ENCODE measurements at places on chromosomes 3 and 15.

DNA sequence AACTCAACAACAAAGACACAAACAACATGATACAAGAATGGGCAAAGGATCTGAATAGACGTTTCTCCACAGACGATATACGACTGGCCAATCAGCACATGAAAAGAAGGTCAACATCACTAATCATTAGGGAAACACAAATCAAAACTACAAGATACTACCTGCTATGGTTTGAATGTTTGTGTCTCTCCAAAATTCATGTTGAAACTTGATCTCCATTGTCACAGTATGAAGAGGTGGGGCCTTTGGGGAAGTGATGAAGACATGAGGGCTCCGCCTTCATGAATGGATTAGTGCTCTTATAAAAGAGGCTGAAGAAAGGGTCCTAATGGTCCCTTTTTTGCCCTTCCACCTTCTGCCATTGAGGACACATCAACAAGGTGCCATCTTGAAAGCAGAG, 32.3 kb downstream of the ACAP2 start:
- no peak for DNase-seq

DNA sequence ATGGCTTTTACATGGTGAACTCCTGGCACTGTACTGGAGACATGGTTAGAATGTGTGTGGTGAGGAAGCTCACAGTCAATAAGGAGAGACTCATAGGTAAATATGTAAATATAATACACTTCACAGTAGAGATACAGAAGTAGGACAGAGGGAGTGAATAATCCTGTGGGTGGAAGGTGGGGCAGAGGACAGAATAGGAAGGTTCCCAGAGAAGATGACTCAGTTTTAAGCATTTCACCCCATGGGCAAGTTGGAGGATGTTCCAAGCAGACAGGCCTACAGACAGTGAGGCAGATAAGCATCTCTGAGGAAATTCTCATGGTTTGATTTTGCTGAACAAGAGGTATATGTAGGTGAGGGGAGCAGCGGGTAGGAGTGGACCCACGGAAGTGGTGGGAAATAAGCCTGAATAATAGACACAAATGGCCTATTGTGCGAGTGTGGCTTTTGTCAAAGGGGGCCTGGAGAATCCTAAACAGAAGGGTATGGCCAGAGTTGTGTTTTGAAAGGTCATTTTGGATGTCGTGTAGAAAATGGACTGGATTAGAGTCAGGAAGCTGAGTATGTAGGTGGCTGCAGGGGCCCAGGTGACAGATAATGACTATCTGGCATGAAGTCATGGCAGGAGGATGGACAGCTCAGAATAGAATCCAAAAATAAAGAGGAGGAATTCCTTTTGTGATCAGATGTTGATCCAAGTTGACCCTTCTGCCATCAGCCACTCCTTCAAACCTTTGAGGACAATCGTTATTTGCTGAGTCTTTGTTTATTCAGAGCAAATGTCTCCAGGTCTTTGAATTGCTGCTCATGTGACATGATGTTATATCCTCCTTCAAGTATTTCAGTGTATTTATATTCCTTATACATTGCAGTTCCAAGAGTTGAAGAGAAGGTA, 97.3 kb upstream of the THRB start:
- no peak for DNase-seq

DNA sequence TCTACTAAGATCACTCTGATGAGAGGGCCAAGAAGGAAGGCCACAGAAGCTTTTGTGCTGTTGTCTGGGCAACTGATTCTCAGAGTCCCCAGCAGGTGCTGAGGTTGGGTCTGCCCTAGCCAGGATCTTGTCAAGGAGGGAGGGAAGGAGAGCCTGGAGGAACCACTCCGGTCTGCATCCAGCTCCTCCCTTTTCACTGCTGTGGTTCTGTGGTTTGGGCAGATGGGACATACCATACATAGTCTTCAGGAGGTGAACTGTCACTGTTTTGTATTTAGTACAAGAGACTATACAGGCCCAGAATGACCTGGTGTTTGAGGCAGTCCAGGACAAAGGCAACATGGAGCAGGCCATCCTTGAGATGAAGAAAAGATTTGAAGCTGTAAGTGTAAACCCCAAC, 21.9 kb downstream of the C3orf62 start:
- DNase-seq = no peak

GRCh38 chr15:51083641-51084166, 11.0 kb downstream of the TNFAIP8L3 start:
- DNase-seq = no peak

GRCh38 chr15:31062310-31062847, 39.1 kb downstream of the TRPM1 start:
- DNase-seq = no peak

DNA sequence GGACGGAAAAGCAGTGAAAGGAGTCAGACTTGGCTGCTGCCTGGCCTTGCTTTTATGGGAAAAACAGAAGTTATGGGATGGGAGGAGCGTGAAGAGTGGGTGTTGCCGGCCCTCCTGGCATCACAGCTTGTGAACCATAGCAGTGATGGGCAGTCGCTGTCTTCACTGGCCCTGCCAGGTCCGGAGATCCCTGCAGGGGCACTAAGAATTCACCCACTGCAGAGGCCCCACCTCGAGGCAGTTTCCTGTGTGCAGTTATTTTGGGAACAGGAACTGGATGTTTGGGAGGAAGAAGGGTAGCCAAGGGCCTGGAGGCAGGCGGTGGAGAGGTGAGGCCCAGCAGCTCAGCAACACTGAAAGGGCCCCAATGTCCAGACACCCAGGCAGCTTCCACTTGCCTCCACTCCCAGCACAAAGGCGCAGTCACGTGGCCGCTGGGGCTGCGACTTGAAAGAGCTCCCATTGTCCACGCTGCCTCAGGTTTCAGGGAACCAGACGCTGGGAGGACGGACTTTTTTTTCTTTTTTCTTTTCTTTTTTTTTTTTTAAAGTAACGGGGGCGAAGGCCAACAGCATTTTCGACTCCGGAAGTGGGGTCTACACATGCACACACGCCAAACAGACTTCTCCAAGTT, 255.6 kb downstream of the ZNF621 start:
- peak; percentile 78 for DNase-seq

DNA sequence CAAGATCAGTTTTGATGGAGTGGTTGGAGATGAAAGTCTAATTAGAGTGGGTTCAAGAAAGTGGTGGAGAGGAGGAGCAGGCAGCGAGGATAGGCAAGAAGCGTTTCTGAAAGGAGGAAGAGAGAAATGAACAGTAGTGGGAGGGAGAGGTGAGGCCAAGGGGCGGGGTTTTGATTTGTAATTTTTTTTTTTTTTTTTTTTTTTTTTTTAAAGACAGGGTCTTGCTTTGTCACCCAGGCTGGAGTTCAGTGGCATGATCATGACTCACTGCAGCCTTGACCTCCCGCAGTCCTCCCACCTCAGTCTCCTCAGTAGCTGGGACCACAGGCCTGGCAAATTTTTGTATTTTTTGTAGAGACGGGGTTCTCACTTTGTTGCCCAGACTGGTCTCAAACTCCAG, 36.6 kb downstream of the MRAS start:
- DNase-seq = no peak

DNA sequence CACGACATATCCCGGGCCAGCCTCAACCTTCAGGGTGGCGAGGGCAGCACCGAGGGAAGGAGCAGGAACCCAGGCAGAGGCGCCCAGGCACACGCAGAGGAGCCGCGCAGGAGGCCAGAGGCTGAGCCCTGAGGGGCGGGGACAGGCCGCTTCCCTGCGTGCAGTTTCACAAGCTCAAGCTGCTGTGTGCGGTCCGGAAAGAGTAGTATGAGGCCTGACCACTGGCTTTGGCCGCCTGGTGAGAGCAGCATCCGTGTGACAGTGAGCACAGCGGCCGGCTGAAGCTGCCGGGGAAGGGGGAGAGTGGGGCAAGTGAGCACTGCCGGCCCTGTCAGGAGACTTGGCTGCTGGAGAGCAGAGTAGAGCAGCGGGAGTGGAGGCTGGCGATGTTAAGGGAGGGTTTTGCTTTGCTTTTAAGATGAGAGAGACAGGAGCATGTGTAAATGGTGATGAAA, 8.7 kb downstream of the ZDHHC19 start:
- peak; percentile 84 for DNase-seq

GRCh38 chr15:23529891-23530290, 35.6 kb upstream of the MKRN3 start:
- DNase-seq = no peak

DNA sequence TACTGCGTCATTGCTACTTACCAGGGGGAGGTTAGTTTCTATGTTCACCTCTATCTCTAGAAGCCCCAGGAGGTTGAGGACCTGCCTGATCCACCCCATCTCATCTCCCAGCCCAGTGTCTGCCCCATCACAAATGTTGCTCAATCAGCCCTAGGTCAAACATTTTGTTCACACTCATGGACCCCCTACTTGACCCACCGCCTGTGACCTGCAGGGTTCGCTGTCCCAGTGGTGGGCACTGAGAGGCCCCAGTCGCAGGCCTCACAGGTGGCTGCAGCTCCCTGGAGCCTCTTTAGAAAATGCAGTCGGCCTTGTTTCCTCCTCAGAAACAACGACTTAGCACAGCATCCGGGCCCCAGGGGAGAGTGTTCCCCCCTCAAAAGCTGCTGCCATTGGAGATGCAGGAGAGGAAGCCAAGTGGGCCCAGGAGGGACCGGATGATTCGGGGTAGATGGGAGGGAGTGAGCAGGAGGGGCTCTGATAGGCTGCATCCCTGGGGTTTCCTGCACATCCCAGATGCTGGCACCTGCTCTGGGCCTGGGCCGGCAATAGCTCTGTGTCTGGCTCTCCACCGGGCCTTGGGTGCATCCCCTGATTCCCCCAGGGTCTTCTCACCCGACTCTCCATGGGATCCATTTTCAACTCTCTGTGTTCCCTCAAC, 18.4 kb upstream of the INSYN1 start:
- no peak for DNase-seq

GRCh38 chr3:97510795-97511194, 253.8 kb upstream of the ARL6 start:
- peak; percentile 33 for DNase-seq

DNA sequence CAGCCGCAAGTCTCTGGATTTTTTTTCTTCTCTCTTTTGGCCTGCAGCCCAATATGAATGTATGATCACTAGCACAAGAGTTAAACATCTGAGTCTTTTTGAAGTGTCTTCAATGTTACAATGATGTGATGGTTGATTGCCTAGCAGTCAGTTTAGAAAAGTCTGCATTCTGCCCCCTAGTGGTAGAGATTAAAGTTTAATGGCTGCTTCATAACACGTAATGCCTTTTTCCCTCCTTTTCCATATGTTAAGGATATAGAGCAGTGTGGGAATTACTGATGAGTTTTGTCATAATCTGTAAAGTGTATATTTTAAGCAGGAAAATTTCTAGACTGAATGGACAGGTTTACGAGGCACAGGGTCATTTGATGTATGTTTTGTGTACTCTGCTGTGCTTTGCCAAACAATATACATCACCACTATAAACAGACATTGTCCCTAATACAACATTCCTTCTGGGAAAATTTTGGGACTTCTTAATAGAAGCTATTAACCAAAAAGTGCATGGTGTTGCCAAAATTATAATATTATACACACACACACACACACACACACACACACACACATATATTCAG, 1038.5 kb upstream of the NR2F2 start:
- DNase-seq = no peak

DNA sequence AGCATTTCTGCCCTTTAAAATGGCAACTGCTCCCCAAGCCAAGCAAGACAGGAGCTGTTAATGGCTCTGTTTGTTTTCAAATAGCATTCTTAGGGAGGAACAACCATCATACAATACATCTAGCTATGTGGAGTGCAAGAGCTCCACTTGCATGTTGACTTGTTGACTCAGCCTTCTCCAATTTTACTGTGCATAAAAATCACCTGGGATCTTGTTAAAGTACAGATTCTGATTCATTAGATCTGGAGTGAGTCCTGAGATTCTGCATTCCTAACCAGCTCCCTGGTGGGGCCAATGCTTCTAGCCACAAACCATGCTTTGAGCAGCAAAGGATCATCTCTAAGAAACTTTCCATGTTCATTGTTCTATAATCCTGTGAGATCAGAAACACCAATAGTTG, 171.4 kb downstream of the THRB start:
- no peak for DNase-seq

DNA sequence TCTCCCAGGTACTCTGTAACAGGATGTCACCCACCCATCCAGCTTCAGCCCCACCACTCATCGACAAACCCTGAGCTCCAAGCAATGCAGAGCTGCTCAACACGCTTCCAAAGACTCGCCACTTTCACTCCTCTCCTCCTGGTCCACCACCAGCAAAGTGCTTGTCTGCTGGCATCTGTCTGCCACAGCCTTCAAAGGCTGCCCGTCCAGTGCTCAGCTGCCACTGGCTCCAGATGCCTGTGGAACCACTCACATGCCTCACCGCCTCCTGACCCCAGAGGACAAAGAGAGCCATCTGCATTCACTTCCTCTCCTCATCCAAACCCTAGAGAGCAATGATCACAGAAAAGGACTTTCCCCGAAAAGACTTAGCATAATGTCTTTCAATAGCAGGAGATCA, 109.5 kb upstream of the OCA2 start:
- no peak for DNase-seq

- no peak for DNase-seq
Measured at GRCh38 chr15:48177383-48177765, 721 bp downstream of the MYEF2 start.

GRCh38 chr3:43869491-43869890, 178.8 kb downstream of the ABHD5 start:
- peak; percentile 7 for DNase-seq

DNA sequence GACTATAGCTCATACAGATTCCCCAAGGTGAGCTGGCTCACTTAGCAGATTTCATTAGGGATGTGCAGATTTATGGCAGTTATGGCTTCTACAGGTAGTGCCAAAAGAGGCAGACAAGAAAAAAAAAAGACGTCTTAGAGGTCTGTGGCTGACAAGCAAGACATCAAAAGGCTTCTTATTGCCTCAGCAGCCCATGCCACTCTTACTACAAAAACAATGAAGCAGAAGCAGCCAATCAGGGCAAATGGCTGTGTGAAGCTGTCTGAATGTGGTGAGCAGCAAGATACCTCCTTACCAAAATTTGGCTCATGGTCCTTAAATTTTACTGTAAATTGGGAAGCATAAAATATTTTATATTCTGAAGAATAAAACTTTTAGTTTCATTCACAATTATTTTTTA, 557.5 kb upstream of the GOLIM4 start:
- DNase-seq = no peak

- no peak for DNase-seq
Measured at GRCh38 chr3:143538577-143538981, 309.7 kb downstream of the SLC9A9 start.

GRCh38 chr3:69671082-69671952, 67.9 kb upstream of the MITF start:
- no peak for DNase-seq

DNA sequence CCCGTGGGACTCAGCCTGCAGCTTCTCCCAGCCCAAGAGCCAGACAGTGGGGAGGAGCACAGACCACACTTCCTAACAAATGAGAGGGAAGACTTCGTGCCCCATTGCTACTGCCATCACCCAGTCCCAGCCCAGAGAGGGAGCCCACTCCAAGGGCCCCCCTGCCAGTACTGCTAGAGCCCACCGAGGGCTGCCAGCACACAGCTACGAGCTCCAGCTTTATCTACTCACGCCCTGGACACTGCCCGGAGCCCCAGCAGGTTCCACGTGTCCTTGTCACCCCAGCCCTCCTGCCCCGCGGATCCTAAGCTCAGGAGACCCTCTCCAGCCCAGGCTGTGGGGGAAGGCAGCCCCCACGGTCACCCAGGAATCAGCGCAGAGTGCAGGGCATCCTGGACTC, 1.9 kb downstream of the GOLGA8A start:
- peak; percentile 60 for DNase-seq

All from kidney (tissue), 22 donors.